Tibial nerve (tissue), 4 donors: ENCODE measurements at places on chromosomes 1 and 21. TPM values are rescaled to one million over a fixed set of nuclear protein-coding genes. Genes with fewer than 3 reads are reported as not detected.

The ZBTB40 gene
- total RNA-seq = 21.2 TPM

DNA sequence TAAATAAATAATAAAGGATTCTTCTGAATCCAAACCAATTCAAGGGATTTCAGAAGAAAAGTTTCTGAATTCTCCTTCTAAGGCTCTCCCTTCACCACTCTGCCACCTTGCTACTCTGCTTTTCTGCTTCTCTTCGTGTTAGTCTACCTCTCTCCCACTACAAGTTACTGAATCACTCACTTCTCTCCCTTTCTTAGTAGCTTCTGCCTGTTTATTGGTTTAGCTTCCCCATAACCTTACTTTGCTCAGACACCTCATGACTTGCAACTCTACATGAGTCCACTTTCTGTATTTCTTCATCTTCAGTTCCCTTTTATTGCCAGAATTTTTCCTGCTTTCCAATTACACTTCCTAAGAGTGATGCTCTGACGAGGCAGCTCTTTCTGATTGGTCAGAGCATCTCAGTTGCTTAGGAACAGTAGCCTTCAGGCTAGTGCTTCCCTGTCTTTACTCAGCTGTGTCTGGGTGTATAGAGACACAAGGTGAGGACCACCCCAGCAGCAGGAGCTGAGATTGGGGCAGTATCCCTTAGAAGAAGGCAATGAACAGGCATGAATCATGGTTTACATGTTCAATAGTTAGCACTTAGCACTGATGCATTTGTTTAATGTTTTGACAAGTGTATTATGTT, 144.6 kb downstream of the SLC30A10 start:
- no peaks in the 10 kb centered on the region for H3K4me1 ChIP-seq
- H3K36me3 ChIP-seq = no peaks in the 10 kb centered on the region
- H3K27me3 ChIP-seq = no peaks in the 10 kb centered on the region
- no peak overlapping the region for H3K27ac ChIP-seq

DNA sequence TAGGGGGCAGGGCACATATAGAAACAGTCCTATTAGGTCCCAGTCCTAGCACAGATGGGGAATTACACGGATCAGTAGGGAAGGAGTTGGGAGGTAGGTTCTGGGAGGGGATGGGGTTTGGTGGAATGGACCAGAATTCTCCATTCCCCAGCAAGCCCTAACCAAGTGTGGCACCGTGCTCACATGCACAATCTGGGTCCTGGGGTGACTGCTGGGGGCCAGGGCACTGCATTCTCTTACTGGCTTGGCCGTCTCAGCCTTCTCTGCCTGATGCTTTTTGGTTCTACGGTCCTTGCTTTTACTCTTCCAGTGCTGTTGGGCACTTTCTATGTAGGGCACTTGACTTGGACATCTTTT, 53.9 kb downstream of the NENF start:
- no peaks in the 10 kb centered on the region for H3K36me3 ChIP-seq
- peaks cover 28% of the 10 kb centered on the region for H3K4me1 ChIP-seq
- no peak overlapping the region for H3K4me3 ChIP-seq
- H3K27me3 ChIP-seq = no peaks in the 10 kb centered on the region
- peak overlapping the region; percentile 0 for H3K27ac ChIP-seq

GRCh38 chr1:39671793-39672550, at the start of gene NT5C1A:
Gene NT5C1A, minus strand, starts transcription at chr1:39672107. Its CDS starts 69 bp downstream, at chr1:39672038.
- no peak within 1 kb of the TSS for H3K27ac ChIP-seq
- H3K27me3 ChIP-seq = no peaks in the 10 kb centered on the region
- no peak for DNase-seq
- no peaks in the 10 kb centered on the region for H3K4me1 ChIP-seq

DNA sequence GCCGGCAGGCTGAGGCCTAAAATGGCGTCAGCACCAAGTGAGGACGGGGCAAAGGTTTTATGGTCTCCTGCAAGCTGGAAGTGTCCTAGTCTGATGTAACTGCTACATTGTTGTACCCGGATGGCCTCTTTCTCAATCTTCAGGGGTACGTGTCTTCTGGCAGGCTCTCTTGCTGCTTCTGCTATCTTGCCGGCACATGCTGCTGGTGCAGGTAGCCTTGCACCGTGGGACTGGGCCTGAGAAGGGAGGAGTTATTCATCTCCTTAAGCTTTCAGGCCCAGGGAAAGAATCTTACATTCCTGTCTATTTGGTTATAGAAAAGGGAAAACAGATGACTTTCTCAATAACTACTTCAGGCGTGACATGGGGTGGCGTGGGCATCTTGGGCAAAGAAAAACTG, 72.2 kb downstream of the ZNF678 start:
- H3K27me3 ChIP-seq = no peaks in the 10 kb centered on the region
- H3K36me3 ChIP-seq = no peaks in the 10 kb centered on the region
- H3K27ac ChIP-seq = no peak overlapping the region
- no peaks in the 10 kb centered on the region for H3K4me1 ChIP-seq
- DNase-seq = no peak

DNA sequence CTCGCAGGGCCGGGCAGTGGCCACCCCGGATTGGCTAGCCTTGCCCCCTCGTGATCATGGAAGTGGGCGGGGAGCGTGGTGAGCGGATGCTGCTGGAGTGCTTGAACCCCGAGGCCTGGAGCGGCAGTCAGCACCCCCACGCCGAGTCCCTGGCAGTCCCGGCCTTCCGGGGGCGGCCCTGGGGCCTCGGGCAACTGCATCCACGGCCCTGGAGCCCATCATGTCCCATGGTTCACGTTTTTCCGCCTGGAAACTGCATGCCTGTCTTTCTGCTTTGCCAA, 45.6 kb downstream of the CDC7 start:
- no peaks in the 10 kb centered on the region for H3K36me3 ChIP-seq
- no peaks in the 10 kb centered on the region for H3K27me3 ChIP-seq
- DNase-seq = no peak
- H3K4me1 ChIP-seq = no peaks in the 10 kb centered on the region
- H3K27ac ChIP-seq = no peak overlapping the region

The RGS7 gene
- 1.0 TPM for total RNA-seq

GRCh38 chr1:93692451-93692861, 10.8 kb upstream of the BCAR3 start:
- no peak for DNase-seq
- no peaks in the 10 kb centered on the region for H3K4me1 ChIP-seq
- H3K27me3 ChIP-seq = no peaks in the 10 kb centered on the region
- H3K36me3 ChIP-seq = no peaks in the 10 kb centered on the region

DNA sequence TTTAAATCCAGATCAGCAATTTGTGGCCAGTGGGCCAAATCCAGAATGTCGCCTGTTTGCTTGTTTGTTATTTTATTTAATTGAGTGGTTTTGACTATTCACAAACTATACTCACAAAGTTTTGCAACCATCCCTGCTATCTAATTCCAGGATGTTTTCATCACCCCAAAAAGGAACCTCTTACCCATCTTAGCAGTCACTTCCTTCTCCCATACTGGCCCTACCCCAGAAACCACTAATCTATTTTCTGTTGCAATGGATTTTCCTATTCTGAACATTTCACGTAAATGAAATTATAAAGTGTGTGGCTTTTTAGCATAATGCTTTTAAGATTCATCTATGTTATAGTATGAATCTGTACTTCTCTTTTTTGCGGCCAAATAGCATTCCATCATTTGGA, 41.3 kb downstream of the WDTC1 start:
- H3K27me3 ChIP-seq = no peaks in the 10 kb centered on the region
- DNase-seq = no peak
- no peak overlapping the region for H3K4me3 ChIP-seq
- H3K36me3 ChIP-seq = no peaks in the 10 kb centered on the region
- no peak overlapping the region for H3K27ac ChIP-seq

DNA sequence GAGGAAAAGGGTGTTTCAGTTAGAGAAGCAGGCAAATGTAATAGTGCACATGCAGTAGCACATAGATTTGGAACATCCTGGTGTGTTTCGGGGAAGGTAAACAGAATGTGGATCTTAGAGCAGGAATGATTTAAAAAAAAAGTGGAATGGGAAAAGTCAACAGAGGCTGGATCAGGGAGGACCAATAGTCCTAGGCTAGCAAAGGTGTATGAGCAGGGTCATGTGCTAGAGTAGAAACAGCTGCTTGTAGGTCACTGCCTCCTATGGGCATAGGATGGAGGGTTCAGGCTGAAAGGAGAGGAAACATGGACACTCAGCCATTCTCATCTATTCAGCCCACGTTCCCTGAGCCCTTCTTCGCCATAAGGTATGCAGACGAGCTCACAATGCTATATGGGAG, 3.7 kb upstream of the KPNA6 start:
- H3K27ac ChIP-seq = no peak overlapping the region
- no peaks in the 10 kb centered on the region for H3K4me1 ChIP-seq
- no peak for DNase-seq
- peaks cover 36% of the 10 kb centered on the region for H3K36me3 ChIP-seq

GRCh38 chr1:153306303-153307220, 6.2 kb downstream of the PGLYRP3 start:
- H3K27ac ChIP-seq = no peak overlapping the region
- H3K4me3 ChIP-seq = no peak overlapping the region
- no peak for DNase-seq
- no peaks in the 10 kb centered on the region for H3K4me1 ChIP-seq
- H3K36me3 ChIP-seq = no peaks in the 10 kb centered on the region

GRCh38 chr1:219331424-219331823, 157.7 kb downstream of the LYPLAL1 start:
- no peaks in the 10 kb centered on the region for H3K36me3 ChIP-seq
- DNase-seq = no peak
- no peaks in the 10 kb centered on the region for H3K27me3 ChIP-seq
- H3K27ac ChIP-seq = no peak overlapping the region
- H3K4me3 ChIP-seq = no peak overlapping the region

The UMODL1 gene
- total RNA-seq = not detected

The OR2T4 gene
- total RNA-seq = not detected

DNA sequence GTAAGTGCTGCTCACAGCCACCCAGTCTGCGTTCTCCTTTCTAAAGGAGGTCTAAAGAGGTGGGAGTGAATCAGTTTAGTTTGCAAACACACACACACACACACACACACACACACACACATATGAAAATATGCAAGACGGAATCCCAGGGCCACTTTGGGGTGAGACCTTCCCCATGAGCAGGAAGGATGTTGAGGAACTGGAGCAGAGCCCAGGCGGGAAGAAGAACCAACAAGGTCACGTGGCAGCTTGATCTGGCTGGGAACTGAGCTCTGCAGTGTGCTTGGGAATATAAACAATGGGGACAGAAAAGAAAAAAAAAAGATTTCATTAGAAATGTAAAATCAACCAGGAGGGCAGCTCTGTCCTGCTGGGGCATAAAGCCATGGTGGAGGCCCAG, 32.6 kb downstream of the OR2G3 start:
- no peaks in the 10 kb centered on the region for H3K27me3 ChIP-seq
- H3K4me1 ChIP-seq = no peaks in the 10 kb centered on the region
- no peaks in the 10 kb centered on the region for H3K36me3 ChIP-seq
- no peak for DNase-seq
- no peak overlapping the region for H3K4me3 ChIP-seq

GRCh38 chr1:36457691-36458090, 6.5 kb downstream of the MRPS15 start:
- H3K27me3 ChIP-seq = no peaks in the 10 kb centered on the region
- no peak for DNase-seq
- H3K36me3 ChIP-seq = peaks cover 86% of the 10 kb centered on the region
- no peaks in the 10 kb centered on the region for H3K4me1 ChIP-seq

The SLC19A1 gene
- total RNA-seq = 3.3 TPM

DNA sequence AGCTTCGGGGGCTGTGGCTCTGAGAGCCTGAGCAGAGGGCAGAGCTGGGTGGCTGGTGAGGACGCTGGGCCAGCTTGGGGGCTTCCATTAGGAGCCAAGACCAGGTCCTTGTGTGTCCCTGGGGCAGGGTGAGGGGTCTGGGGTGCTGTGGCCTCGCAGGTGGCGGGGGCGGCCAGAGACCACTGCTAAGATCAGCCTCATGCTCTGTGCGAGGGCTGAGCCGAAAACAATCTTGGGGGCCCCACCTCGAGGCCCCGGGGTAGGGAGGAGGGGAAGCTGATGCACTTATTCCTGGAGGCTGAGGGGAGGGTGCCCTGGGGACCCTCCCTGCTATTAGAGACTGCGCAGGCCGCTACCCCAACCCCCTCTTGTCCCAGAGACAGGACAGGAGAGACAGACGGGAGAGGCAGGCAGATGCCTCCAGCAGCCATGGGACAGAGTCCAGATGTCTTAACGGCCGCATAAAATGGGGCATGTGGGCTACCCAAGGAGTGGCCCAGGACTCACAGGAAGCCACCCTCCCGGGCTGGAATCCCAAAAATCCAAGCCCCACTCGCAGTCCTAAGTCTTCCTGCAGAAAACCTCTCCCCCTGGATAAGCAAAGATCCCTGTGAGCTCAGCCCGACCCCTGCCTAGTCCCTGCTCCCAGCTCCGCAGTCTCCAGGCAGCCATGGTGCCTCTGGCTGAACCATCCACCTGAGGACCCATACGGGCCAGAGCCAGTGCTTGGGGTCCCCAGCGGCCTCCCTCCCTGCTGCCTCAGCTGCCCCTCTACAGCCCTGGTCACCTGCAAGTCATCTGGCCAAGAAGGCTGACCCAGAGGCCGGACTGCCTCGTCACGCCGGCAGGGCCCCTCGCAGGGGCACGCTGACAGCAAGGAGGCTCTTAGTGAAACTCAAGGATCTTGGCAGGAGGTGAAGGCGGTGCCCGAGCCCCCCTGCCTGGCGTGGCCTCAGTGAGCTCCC, 43.6 kb upstream of the COL18A1 start:
- H3K36me3 ChIP-seq = no peaks in the 10 kb centered on the region
- no peak overlapping the region for H3K27ac ChIP-seq
- no peaks in the 10 kb centered on the region for H3K4me1 ChIP-seq
- DNase-seq = no peak
- no peak overlapping the region for H3K4me3 ChIP-seq

The EVA1C gene
- 74.5 TPM for total RNA-seq

- H3K4me3 ChIP-seq = no peak overlapping the region
- DNase-seq = no peak
- H3K4me1 ChIP-seq = no peaks in the 10 kb centered on the region
- no peaks in the 10 kb centered on the region for H3K27me3 ChIP-seq
- no peak overlapping the region for H3K27ac ChIP-seq
- no peaks in the 10 kb centered on the region for H3K36me3 ChIP-seq
Measured at GRCh38 chr21:36474591-36474990, 5.3 kb downstream of the CLDN14 start.

DNA sequence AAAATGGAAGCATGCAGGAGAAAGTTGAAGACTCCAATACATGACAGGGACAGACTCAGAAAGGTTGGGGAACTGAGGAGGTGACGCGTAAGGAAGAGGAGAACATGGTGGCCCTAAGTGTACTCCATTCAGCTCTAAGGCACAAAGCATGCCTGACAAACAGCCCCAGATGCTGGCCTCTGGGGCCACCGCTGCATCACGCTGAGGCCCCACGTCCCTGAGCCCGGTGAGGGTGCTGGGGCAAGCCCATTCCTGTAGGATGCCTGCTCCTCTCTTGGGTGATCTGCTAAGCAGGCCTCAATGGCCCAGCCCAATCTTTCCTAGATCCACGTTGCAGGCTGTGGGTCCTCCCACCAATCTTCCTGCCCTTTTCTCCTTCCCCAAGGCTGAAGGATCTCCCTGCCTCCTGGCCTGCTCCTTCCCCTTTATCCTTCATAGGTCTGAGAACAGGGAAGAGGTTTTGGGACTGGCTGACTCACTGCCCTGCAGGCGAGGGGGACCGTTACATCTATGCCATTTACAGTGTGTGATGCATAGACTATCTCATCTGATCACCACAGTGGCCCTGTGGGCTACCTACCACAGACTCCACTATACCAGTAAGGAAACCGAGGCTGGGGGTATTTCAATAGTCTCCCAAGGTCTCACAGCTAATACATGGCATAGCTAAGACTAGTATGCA, 16.8 kb upstream of the NID1 start:
- H3K36me3 ChIP-seq = no peaks in the 10 kb centered on the region
- no peak overlapping the region for H3K4me3 ChIP-seq
- H3K27ac ChIP-seq = no peak overlapping the region
- H3K4me1 ChIP-seq = no peaks in the 10 kb centered on the region
- DNase-seq = no peak
- no peaks in the 10 kb centered on the region for H3K27me3 ChIP-seq
